ENCODE measurements at places on chromosomes 6 and 20.

GRCh38 chr20:38278131-38278530 lies 17.6 kb upstream of the KIAA1755 start:
- DNase-seq = no peak

DNA sequence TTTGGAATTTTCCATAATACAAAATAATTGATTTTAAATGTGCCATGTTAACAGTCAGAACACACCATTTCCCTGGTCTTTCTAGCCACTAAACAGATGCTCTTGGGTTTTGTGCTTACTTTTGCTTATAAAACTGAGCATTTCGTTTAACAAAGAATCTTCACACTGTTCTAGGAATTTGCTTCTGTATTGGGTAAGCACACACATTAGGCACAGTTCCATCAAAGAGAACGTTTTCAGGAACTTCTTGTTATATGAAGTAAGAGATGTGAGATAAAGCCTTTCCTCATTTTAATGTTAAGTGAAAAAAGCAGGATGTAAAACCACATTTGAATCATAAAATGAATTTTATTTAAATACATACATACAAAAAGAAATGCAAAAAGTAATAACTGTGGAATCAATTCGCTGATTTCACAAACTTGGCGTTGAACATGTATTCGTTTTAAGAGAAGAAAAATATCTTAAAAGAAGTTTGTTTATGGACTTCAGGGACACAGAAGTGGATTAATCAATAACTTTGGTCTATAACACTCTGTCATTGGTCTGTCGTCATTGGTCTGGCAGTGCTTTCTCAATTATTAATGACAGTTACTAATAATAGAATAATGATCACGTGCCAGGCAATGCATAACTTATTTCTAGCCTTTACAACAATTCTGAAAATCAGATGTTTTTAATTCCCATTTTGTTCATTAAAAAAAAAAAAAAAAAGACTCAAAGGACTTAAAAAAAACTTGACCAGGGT lies 199.9 kb upstream of the PRDM1 start:
- no peak for DNase-seq

DNA sequence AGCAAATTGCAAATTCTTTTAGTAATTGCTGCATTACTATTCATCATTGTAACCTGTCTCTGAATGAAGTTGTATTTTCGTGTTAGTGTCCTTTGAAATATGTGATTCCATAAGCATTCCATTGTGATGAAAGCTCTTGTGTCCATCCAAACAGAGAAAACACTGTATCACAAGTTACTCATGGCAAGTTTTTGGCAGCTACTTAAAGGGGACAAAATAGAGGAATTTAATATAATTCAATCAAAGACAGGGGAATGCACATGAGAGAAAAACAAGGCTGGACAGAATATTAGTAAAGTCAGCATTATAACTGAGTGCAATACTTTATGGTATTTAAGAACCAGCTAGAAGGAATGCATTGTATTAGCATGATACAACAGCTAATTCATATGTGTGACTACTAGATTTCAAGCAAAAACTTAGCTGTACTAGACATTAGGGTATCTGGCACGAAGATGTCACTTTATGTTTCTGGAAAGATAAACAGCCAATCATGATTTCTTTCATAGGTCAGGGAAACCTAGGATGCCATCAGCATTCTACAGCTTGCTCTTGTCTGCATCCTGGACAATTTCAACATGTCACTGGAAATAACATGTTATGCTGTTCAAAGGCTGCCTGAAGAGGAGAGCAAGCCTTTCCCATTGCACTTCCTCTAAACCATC lies 270.6 kb upstream of the MARCKS start:
- DNase-seq = no peak

DNA sequence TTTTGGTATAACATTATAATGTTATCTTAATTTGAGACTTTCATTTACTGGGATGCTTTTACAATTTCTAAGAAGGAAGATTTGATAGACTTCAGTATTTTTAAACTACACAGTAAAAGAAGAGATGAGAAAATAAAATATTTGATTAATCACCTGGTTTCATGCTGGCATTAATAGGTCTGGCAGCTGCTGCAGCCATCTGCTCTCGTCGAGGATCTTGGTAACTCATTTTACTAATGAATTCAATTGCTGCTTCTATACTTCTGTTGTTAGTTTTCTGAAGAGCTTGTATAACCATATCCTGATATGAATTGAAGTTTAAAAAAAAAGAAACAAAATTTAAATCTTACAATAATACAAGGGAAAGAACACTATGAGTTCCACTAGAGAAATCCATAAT lies 23.0 kb downstream of the LATS1 start:
- no peak for DNase-seq

DNA sequence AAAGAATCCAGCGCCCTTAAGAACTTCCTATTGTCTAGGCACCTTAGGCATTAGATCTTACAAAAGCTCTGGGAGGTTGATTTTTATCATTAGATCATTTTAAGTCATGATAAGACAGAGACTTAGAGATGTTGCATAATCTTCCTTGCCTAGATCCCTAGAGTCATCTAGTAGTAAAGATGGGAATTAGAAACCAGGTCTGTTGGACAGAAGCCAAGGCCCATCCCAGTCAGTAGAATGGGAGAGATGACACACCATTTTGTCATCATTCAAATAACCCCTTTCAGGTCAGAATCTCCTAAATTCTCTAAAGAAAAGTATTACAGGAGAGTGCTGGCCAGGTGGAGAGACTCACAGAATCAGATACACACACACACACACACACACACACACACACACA lies 579.1 kb downstream of the BMP2 start:
- no peak for DNase-seq

GRCh38 chr6:150604467-150604866 lies 4.8 kb downstream of the PLEKHG1 start:
- DNase-seq = no peak

DNA sequence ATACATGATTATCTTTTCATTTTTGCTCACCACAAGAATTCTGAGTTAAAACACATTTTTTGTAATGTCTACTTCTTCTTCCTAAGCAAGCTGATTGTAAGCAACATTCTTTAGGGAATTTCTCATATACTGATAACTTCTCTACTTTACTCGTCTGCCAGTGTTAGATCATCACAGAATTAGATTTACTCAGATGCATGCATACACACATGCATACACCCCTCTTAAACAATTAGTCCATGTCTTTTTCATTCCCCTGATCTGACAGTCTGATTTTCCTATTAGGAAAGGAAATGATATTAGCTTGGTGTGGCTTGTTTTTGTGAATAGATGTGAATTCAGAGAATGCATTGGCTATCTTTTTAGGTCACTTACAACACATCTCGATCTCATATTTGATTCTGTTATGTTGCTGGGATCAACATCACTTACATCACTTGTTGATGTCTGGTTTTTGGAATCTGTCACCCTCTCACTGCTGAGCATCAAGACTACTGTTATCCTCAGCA lies 91.4 kb downstream of the FIG4 start:
- no peak for DNase-seq

GRCh38 chr6:143337201-143337949 lies 113.1 kb downstream of the ADAT2 start:
- DNase-seq = peak; percentile 27

- DNase-seq = no peak
These were observed 176.7 kb downstream of the PTPRK start for GRCh38 chr6:128343706-128344105.

- no peak for DNase-seq
These were observed 62.4 kb downstream of the TENT5A start for GRCh38 chr6:81690073-81690472.

All from naive thymus-derived CD8-positive, alpha-beta T cell (primary cell).